ENCODE measurements at places on chromosomes 4 and X. TPM values are rescaled to one million over a fixed set of nuclear protein-coding genes. Genes with fewer than 3 reads are reported as not detected.

Gene FBXW7
- 62.9 TPM for total RNA-seq

Gene TRPC5OS
- not detected for total RNA-seq

Gene ZNF157
- total RNA-seq = 0.23 TPM

DNA sequence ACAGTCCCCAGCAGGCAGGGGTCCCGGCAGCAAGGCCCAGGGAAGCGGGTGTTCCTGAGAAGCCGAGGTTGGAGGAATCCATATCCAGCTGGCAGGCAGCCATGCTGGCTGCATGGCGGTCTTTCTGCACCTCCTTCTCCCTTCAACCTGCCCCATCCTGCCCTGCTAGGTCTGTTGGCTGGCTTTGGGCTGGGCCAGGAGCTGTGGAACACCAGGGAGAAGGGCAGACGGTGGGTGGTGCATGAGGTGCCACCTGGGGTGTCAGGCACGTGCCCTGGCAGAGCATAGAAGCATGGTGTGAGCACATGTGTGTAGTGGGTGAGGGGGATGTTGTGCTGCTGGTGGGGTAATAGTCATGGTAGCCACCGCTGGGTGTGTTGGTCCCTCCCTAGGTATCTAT is 150.1 kb downstream of the PJA1 start:
- H3K27ac ChIP-seq = no peak overlapping the region
- H3K27me3 ChIP-seq = no peaks in the 10 kb centered on the region
- no peaks in the 10 kb centered on the region for H3K4me1 ChIP-seq
- no peak for DNase-seq
- no peak overlapping the region for H3K4me3 ChIP-seq

DNA sequence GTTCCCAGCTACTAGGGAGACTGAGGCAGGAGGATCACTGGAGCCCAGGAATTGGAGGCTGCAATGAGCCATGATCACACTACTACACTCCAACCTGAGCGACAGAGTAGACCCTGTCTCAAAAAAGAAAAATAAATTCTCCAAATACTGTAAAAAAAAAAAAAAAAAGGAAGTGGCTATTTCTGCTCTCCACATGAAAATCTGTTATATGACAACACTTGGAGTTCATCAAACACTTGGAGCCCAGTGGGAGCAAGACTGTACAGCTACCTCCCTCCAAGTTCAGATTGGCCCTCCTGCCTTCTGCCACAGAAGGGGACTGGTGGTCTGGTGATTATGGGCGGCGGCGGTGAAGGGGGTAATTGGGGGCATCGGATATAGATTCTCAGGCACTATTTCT is 9.0 kb upstream of the CLDN34 start:
- no peaks in the 10 kb centered on the region for H3K4me1 ChIP-seq
- no peak for DNase-seq
- H3K27me3 ChIP-seq = peaks cover 22% of the 10 kb centered on the region
- H3K4me3 ChIP-seq = no peak overlapping the region
- H3K36me3 ChIP-seq = no peaks in the 10 kb centered on the region
- H3K27ac ChIP-seq = no peak overlapping the region

Gene ANXA3
- total RNA-seq = 7.4 TPM

Gene LDB2
- not detected for total RNA-seq

DNA sequence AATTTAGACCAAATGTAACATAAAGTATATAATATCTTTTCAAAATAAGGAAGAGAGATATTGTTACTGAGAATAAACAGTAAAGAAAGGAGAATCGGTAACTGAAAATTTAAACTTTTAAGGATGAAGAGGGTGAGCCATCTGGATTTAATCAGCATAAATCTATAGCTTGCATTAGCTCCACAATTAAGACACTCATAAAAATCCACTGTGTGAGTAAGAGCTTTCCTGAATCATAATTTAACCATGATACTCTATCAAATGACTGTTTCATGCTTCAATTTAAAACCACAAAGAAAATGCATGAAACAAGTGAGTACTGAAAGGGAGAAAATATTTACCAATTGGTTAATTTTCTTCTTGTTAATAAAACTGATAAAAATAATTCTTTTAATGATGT is 951.5 kb upstream of the SLIT2 start:
- no peak overlapping the region for H3K27ac ChIP-seq
- no peaks in the 10 kb centered on the region for H3K36me3 ChIP-seq
- no peak for DNase-seq
- no peaks in the 10 kb centered on the region for H3K27me3 ChIP-seq

Measured in activated CD8-positive, alpha-beta memory T cell treated with anti-CD3 and anti-CD28 coated beads, Interleukin-2, amount 10 ng/mL, durations not matched to agents 7 days and 5 days (primary cell).